ENCODE measurements at places on chromosomes 2 and 18.

GRCh38 chr2:186751790-186752189 lies 57.9 kb downstream of the FAM171B start:
- no peak for DNase-seq

DNA sequence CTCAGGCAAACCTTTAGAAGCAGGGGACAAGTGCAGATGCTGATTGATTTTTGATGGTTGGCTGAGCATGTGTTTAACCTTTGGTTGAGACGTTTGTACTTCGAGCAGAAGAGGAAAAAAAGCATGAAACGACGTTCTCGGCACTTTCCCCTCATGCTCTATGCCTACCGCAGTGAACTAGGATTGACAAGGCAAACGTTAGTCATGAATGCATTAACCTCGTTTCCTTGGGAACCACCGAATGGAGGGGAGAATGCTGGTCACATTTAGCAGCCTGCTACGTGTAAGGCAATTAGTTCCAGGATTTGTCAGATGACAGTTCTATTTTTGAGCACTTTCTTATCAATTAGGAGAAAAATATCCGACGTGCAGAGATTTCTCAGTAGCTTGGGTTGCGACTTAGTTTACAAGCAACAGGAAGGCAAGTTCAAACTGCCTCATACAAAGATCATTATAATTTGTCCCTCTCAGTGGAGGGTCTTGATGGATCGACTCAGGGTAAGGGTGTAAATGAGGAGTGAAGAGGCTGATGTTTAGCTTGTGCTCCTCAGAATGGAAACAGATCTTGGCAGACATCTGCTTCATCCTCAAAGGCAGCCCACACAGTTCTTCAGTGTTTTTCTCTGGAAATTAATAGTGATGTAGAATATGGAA lies 47.4 kb upstream of the GPR45 start:
- no peak for DNase-seq

- DNase-seq = no peak
Measured at GRCh38 chr2:68375582-68375981, 10.5 kb downstream of the PLEK start.

DNA sequence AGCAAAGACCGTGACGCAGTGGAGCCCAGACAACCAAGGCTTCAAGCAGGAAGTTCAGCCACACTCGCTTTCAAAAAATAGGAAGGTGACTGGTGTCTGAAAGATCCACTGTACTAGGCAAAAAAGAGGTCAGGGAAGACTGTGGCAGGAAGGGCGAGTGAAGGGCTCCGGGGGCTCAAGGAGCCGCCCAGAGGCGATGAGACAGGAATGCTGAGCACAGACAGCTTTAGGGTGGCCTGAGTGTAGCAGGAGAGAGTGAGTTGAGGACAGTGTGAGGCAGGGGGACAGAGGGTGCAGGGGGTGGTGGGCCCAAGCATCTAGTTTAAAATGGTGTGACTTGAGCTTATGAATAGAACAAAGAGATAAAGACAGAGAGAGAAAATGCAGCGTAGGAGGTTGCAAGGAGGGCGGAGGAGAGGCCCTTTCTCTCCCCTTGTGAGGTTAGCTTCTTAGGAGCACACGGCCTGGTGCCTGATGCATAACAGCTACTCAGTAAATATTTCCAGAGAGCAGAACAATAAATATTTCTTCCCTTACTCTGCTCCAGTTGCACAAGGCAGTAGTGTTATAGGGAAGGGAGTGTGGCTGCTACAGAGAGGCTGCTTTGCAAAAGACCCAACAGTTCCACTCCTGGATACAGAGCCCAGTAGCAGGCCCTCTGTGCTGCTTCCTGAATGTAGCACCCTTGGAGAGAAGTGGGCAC lies 789.7 kb upstream of the RAB6C start:
- no peak for DNase-seq

Data from activated T-cell treated with anti-CD3 and anti-CD28 coated beads for 48 hours (primary cell).